ENCODE measurements at places on chromosomes 16 and 17.

DNA sequence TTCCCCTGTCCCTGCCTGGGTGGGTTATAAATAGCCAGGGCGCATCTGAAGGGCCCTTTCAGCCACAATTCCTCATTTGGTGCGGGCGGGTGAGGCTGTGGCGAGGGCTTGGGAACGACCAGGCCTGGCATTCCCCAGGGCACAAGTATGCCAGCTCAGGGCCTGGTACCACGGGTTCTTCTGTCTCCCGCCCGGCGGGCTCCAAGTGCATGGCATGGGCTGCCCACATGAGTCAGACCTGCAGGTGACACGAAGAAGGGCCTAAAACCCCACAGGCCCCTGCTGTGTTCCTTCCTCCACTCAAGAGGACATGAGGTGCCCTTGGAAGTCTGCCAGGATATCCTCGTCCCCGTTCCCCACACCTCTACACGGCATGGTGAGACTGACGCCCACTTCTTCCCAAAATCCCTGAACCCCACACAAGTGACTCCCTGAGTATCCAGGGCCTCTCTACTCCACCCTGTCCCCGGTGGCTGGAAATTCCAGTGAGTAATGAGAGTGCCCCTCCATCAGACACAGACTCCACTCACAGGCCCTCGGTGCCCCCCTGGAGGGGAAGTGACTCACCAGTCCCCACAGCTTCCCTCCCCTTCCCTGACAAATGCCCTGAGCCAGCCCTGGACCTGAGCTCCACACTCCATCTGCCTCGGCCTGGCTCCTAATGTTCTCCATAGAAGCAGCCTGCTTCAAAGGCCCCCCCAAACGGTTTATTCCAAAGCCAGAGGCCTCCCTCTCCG, 68.8 kb downstream of the ABR start:
- DNase-seq: peak; percentile 94

DNA sequence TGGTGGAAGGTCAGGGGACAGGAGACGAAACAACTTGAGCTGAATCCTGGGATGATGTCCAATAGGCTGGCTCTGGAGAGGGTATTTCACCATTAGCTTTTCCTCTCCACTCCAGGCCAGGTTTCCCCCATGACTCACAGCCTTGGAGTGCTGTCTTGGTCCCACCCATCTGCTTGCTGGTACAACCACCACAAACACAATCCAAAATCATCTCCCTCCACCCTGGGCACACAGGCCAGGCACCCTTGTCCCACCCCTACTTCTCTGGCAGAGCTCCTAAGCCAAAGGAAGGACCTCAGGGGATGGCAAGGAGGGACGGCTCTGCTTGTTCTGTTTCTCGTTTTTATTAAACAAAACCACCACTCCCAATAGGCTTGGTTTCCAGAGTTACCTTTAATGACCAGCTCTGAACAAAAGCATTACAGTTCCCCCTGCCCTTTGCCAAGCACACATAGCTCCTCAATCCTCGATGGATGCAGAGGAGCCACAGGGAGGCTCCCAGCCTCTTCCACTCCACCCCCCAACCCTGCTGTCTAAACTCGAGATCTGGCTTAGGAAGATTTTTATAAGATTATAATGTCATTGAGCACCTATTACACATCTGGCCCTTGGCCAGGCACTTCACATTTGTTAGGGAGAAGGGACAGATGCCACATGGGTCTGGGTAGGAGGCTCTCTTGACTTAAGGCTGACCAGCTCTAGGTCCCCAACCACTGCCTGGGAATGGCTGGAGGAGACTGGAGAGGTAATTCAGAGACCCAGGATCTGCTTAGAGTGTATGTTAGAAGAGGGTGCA, 13.3 kb downstream of the CAVIN1 start:
- peak; percentile 88 for DNase-seq

GRCh38 chr16:50037662-50038220, 12.7 kb downstream of the CNEP1R1 start:
- no peak for DNase-seq

DNA sequence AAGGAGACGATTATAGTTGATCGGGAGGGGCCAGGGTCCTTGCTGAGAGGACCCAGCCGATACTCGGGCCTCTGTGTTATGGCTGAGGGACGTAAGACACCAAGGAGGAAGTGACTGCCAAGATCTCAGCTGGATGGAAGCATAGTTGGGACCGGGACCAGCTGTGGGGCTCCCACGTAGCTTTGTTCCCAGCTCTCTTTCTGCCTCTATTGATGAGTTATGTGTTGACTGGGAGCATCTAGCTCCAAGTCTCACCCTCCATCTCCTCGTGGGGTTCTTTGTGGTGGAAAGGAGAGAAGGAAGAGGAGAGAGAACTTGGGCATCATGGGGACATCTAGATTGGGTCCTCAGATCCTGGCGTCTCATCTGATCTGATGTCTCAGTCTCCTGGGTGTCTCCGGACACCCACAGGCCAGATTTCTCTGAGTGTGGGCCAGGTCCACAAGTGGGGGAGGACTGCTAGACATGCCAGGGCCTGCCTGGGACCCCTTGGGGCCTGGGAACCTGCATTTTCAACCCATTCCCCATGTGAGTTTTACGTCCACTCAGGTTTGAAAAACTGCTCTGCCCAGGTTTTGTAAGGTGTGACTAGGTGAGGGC, 1.0 kb downstream of the MGRN1 start:
- no peak for DNase-seq

- peak; percentile 96 for DNase-seq
Observed at GRCh38 chr17:21457051-21458026, 81.2 kb downstream of the KCNJ12 start.

GRCh38 chr16:31118223-31119155, 1.0 kb downstream of the KAT8 start:
- peak; percentile 34 for DNase-seq

DNA sequence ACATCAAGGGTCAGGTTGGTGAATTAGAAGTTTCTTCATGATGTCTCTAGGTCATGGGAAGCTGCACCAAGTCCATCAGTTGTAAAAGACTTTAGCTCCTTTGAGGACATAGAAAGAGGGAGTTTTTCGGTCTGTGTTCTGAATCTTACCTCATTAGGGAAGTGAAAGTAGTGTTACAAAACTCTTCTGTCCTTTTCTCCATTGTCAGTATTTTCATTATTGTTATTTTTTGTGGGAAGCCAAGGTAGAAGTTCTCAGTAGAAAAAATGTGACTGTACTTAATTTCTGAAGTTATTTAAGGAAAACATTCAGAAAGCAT, 24.2 kb downstream of the MAP3K3 start:
- no peak for DNase-seq

- no peak for DNase-seq
Observed at GRCh38 chr17:47713980-47714700, 18.9 kb upstream of the TBX21 start.

DNA sequence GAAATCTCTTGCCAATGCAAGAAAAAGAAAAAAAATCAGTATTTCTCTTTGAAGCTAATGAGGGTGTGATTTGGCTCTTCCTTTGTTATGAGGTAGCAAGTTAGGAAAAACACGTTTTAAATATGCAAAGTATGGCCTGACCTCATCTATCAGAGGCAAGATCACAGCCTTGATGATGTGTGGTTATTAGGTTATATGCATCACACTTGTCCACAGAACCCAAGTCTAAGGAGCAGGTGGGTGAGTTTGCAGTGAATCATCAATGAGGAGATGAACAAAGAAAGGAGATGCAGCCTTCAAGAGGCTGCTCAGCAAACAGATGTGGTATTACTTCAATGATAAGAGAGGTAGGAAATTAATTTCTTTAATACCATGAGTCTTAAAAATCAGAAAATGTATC, 594.8 kb upstream of the CDH5 start:
- DNase-seq: no peak

DNA sequence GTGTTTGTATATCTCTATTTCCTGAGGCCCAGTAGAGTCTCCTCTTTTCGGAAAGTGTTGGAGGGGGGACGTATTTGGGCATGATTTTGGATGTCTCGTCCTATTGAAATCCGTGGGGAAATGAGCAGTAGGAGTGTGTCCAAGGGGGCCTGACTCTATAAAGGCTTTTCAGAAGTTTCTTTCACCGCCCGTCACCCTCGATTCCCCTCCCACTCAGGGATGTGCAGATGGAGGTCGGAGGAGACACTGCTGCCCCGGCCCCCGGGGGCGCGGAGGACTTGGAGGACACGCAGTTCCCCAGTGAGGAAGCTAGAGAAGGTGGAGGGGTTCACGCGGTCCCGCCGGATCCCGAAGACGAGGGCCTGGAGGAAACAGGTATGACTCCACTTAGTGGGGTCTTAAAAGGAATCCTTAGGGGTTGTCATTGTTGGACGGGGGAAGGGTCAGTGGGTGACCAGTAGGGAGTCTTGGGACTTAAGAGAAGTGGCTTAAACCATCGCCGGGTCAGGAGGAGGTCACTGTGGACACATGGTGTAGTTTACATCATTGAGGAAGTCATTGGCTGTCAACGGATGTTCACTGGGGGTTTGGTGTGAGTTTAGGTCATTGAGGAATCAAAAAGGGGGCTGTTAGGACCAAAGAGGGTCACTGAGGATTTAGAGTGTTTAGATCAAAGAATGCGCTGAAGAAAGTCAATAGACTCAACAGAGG, 424 bp downstream of the MON1B start:
- no peak for DNase-seq

GRCh38 chr17:57788725-57789124, 43.6 kb upstream of the CCDC182 start:
- no peak for DNase-seq

GRCh38 chr16:1982013-1982433, 754 bp upstream of the NOXO1 start:
- DNase-seq: no peak

GRCh38 chr17:69761767-69762321, 313.2 kb upstream of the KCNJ16 start:
- DNase-seq: peak; percentile 91

DNA sequence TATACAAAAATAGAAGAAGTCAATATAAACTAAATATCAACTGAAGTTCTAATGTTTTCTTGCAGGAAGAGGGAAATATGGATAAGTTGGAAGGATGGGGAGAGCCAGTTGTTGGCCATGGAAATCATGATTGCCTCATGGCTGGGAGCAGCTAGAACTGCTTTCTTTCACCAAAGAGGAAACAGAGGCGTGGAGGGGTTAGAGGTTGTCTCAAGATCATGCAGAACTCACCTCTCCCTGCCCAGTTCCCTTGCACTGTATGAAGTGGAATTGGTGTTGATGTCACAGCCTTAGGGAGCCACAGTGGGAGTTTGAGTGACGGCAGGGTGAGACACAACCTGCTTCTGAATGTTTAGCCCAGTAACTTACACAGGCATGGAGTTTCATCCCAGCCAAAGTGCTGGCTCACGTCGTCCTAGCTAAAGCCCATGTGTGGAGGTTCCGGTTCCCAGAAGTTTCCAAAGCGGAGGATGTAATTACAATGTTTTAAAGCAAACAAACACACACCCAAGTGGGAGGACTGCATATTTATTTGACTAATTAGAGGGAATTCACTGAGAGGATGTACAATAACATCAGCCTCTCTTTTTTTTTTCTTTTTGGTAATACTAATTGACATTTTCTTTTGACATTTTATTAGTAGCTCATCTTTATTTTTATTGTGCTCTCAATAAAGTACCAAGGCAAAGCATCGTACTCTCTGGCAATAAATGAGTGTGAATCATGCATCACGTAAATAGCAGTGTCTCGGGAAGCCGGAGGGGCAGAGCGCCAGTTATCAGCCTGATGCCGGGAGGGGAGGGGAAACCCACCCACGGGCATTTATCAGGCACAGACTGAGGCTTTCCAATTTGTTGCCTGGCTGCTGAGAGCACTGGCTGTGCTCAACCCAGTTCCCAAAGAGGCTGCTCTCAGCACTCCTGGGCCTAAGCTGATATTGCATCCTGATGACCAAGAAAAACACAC, 118.7 kb upstream of the CDH5 start:
- DNase-seq: peak; percentile 42

DNA sequence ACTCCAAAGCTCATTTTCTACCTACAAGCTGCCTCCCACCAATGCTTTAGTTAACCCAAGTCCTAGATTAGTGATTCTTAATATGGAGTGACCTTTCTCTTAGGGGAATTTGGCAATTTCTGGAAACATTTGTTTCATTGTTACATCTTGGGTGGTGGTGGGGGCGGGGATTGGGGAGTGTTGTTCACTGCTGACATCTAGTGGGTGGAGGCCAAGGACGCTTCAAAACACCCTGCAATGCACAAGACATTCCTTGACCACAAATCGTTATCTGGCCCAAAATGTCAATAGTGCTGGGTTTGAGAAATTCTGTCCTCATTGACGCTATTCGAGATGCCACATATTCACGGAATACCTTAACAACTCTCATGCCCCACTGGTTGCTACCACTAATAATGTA, 282.9 kb downstream of the RBFOX1 start:
- no peak for DNase-seq

- DNase-seq: no peak
Observed at GRCh38 chr16:76441876-76442275, 164.7 kb downstream of the CNTNAP4 start.

GRCh38 chr17:73010414-73010813, 82.1 kb downstream of the SLC39A11 start:
- DNase-seq: no peak
